ENCODE measurements at places on chromosomes 4 and X.

DNA sequence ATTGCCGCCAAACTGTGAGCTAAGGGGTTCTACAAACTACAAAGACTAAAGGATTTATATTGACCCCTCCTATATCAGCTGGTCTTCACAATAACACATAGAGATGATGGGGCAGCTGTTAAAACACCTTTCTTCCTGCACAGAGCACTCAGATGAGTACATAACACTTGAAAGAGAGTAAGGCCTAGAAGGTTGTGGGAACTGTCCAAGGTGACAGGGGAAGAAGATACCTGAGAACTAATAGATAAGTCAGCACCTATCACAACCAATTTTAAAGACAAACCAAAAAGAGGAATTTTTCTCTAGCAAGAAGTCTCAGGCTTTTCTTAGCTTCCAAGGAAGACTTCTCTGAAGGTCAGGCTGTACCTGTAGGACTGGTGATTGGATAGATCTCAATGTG lies 19.1 kb upstream of the CXCL6 start:
- no peak for DNase-seq

DNA sequence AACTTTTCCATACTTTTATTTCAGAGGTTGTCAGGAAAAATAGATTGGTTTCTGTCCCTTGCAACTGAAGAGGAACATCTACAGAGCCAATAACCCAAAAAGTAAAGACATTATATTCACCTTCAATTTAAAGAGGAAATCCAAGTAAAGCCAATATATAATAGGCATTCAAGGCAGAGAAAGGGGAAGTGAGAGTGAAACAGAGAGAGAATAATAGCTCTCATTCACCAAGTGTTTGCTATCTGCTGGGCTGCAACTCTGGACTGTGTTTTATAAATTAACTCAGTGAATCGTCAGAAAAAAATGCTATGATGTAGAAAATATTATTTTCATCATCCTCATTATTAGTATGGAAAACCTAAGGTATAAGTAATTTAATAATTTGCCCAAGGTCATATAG lies 448.5 kb downstream of the TRAM1L1 start:
- DNase-seq, result no peak

DNA sequence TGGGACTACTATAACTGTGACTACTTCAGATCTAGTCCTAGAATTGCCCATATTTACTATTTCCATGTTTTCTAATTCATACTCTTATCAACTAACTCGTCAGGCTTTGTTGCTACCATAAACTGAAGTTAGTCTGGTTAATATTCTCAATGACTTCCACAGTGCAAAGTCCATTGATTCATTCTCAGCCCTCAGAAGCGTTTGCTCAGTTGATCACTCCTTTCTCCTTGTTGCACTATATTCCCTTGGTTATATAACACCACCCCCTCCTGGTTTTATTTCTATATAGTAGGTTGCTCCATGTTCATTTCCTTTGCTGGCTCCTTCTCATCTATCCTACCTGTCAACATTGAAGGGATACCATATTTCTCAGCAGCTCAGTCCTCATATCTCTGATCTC lies 27.2 kb upstream of the SLC6A14 start:
- no peak for DNase-seq

DNA sequence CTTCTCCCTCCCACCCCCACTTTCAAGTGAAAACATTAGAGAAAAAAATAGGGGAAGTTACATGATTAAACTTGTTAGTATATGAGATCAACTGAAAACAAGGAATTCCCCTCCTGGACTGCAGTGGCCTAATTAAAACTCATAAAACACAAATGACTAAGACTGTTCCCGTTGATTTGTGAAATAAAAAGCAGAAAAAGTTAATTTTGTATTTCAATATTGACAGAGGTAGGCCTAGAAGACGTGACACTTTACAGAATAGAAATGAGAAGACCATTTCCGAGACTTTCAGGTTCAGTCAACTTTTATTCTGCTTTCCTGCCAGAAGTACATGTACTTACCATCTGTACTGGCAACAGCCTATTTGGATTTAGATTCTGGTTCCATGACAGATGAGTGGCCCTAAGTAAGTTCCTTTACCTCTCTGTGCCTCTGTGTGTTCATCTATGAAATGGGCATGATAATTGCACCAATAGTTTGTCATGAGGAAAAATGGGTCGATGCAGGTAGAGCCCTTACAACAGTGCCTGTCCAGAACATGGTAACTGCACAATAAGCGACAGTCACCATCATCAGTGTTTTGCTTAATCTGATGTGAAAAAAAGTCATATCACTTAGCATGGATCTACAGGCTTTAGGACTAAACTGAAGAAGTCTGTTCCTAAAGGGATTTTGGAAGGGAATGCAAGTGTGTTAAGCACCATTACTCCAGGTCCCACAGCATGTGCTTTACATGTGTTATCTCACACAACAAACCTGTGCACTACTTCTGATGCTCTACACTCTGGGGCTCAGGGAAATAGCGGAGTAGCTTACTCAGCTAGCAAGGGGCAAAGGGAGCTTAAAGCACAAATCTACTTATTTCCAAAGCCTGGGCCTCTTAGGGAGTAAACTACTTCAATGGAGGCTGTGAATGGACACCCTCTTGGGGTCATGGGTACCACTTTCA lies 562.3 kb upstream of the DIPK2B start:
- DNase-seq, result no peak

- no peak for DNase-seq
Measured at GRCh38 chr4:146790515-146790914, 151.8 kb downstream of the POU4F2 start.

- no peak for DNase-seq
Measured at GRCh38 chr4:185119927-185120630, 23.0 kb upstream of the SLC25A4 start.

GRCh38 chrX:28058901-28059300 lies 77.7 kb upstream of the DCAF8L1 start:
- no peak for DNase-seq

DNA sequence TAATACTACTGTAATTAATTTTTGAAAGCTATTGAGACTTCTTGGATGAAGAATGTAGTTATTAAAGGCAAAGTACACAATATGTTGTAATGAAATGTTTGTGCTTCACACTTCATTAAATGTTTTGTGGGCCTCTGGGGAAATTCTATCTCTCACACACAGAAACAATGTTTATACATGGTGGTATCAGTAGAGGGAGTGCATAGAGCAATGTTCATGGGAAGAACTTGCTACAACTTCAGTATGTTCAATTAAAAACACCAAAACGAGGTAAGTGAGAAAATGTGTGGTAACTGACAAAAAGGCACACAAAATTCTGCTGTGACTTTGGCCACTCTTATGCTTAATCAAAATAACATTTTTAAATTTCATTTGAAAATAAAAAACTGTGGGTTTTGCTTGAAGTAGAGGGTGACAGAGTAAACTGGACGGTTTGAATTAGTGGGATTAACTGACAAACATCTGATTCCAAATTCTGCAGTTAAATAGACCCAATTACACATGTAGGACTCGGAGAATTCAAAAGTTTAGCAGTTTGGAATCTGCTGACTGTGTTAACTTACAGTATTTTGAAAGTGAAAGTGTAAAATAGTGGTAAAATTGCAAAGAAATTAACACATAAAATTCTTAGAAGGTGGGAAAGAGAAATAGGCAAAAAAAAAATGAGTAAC lies 111.4 kb upstream of the TTC29 start:
- DNase-seq, result no peak

DNA sequence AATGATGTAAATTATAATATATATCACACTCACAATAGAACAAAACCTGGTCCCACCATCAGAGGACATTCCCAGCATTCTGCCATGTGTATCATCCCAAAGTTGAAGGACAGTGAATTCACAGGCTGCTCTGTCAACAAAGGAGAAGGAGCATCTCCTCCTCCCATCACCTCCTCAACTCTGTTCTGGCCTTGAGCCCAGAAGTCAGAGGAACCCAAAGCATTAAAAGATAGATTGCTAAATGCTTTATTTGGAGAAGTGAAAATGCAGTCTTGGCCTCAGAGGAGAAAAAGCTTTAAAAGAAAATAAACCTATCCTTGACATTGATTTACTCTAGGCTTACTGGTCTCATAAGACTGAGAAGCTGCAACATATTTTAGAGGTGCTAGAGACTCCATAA lies 268.8 kb upstream of the RASGEF1B start:
- DNase-seq, result no peak

GRCh38 chrX:123189338-123189737 lies 5.3 kb downstream of the GRIA3 start:
- DNase-seq, result no peak

- DNase-seq, result no peak
Measured at GRCh38 chrX:69284491-69284890, 119.2 kb upstream of the PJA1 start.

GRCh38 chr4:114562176-114562904 lies 36.3 kb upstream of the UGT8 start:
- no peak for DNase-seq

GRCh38 chrX:106615041-106615440 lies 3.3 kb downstream of the RADX start:
- no peak for DNase-seq

DNA sequence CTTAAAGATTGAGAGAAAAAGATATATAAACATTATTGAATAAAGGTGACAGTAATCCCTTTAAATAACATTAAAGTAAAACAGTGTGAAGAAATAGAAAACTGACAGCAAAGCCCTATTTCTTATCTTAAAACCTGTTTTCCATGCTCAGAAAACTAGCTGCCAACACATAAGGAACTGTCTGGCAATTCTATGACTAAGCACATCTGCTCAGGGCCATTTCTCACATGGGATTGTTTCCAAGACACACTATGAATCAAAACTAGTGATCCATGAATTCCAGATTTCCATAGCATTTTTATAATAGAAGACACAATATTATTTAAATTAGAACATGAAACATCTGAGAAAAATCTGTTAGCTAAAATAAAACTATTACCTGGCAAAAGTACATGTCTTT lies 113.4 kb downstream of the SCLT1 start:
- DNase-seq, result no peak

DNA sequence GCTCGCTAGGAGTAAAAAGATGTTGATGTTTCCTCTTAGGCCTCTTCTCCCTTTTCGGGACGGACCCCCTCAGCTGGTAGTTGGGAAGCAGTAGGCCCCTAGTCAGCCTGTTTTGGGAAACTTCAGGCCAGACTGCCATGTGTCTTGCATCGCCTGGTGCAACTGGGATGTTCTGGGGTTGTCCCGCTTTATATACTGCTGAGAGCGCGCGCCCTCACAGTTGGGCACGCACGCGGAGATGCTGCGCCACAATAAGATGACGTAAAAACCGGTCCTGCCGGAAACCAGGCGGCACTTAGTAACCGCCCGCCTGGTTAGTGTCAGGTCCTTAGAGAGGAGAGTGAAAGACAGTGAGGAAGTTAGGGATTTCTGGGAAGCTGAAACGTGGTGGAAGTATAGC lies 231.3 kb upstream of the CT83 start:
- DNase-seq, result no peak

DNA sequence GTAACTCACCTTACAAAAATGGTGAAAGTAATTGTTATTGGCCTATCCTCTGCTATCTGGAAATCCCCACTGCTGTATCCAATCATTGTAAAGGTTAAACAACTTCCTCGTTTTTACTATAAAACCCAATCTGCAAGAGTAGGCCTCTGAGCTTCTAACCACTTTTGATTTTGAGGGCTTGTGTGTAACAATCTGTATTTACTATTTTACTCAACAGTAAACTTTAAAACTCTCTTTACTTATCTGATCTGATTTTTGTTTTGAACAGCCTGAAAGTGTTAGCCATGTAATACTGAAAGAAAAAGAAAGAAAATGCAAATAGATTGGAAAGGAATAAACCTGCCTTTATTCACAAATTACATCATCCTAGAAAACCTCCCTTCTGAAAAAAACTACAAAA lies 63.1 kb downstream of the SLC10A7 start:
- DNase-seq, result no peak

DNA sequence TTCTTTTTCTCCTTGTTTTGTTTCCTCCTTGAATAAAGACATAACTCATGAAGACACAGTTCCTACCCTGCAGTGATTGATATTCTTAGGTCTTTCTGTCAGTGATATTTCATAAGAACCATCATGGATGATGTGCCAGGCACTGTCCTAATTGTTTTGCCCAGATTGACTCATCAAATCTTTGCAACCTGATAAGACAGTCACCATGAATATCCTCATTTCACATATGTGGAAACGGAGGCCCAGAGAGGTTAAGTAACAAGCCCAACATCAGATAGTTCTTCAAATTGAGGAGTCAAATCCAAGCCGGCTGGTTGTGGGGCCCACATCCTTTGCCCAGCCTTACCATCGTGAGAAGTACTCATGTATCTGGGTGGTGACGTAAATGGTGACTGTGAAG lies 69.9 kb downstream of the SEL1L3 start:
- DNase-seq, result no peak

- no peak for DNase-seq
Measured at GRCh38 chrX:74510401-74510800, 89.1 kb downstream of the SLC16A2 start.

- no peak for DNase-seq
Measured at GRCh38 chr4:46388857-46389256, 1.1 kb downstream of the GABRA2 start.

DNA sequence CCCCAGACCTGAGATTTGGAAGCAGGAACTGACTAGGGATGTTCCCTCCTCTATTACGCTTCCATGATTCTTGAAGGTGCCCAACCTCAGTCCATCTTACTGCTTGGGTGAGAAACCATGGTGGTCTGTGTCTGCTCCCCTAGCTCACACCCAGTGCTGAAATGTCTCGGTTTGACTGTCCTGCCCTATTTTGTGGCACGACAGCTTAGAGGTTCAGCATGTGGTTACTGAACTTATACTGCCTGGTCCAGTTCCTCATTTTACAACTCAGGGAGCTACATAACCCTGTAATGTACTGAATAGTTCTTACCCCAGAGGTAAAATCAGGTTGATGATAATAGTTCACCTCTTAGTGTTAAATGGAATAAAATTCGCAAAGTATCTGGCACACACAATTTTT lies 203.1 kb downstream of the RBM46 start:
- no peak for DNase-seq

DNA sequence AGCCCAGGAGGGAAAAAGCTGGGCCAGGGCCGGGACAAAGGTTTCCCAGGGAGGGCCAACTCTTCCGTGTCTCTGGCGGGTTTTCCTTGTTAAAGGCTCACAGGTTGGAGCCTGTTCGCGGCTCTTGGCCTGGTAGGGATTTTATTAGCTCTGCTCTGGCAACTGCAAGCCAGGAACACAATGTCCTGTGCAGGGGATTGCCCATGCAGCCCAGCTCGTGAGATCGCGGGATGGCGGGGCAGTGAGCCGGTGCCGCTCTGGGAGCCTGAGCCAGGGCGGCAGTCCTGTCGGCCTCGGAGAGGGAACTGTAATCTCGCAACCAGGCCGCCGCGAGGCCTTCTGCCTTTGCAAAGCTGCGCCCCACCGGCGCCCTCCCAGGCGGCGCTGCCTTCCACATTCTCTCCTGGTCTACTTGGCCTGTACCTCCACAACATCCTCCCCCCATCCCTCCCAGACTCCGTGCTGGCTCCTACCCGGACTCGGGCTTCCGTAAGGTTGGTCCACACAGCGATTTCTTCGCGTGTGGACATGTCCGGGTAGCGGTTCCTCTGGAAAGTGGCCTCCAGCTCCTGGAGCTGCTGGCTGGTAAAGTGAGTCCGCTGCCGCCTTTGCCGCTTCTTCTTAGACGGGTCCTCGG lies 2.1 kb downstream of the PITX2 start:
- no peak for DNase-seq
